Renal cortical epithelial cell (primary cell): ENCODE measurements at places on chromosomes 4 and X.

GRCh38 chr4:55356991-55357461 is 11.0 kb downstream of the SRD5A3 start:
- peak; percentile 85 for DNase-seq

GRCh38 chr4:13209600-13209999 is 274.5 kb downstream of the RAB28 start:
- no peak for DNase-seq

GRCh38 chrX:153468008-153468580 is 2.3 kb downstream of the HAUS7 start:
- no peak for DNase-seq

GRCh38 chrX:122565952-122566351 is 618.1 kb upstream of the GRIA3 start:
- DNase-seq, result peak; percentile 92

- DNase-seq, result peak; percentile 57
Observed at GRCh38 chr4:88219099-88219498, 60.7 kb upstream of the ABCG2 start.

DNA sequence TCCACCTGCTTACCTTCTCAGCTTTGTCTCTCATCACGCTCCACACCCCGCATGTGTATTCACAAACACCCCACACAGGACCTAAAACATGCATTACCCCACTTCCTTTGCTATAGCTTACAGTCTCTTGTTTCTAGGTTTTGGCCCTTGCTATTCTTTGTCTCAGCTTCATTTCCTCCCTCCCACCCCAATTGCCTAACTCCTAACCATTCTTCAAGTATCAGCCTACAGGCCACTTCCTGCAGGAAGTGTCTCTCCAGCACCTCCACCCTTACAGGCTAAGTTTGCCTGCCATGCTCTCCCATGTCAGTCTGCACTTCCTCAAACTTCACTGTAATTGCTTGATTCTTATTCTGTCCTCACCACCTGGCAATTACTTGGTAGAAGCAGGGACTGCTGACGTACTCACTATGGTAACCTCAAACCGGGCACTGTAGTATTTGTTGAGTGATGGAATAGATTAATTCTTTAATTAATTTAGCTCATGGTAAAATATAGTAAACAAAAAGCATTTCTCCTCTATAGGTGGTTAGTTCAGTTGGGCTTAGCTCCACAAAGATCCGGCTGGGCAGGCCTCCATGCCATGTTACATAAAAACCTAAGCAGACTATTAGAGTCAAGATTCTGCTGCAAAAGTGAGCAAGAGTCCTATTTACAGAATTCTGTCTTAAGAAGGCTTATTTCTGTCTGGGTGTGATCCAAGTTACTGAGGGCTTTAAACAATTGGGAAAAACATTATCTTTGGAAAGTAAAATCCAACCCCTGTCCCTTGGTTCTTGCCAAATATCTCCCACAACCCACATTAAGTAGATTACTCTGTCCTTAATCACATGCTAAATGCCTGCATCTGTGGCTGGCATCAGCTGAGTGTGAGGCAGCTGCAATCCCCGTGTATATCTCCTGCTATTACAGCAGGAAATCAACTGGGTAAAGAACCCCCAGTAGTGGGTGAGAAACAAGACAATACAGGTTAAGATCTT is 124.7 kb upstream of the CPEB2 start:
- DNase-seq, result peak; percentile 61

DNA sequence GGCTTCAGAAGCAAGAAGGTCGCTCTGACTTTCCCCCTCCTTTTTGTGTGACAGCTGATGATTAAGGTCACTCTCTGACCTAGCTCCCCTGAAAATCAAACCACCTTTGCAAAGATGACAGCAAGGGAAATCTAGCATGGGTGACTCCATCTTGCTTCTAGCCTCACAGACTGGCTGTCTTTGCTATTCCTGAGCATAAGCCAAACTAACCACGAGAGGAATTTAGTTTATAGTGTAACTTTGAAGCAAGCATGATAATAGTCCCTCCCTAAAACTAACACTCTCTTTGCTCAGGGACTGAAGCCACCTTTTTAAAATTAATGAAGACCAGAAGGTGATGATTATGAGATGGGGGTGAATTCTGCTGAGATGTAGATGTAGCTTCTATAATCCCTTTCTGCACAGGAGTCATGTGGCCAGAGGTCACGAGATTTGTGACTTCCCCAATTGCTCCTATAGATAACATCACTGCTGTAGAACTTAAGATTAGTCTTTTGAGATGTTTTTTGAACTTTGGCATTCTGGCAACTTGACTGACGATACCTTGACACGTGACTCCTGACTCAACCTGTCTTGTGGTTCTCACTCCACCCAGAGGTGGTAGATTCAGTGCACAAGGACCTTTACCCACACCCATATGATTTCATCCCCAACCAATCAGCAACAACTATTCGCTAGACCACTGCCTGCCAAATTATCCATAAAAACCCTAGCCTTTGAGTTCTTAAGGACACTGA is 14.9 kb upstream of the PDE5A start:
- DNase-seq, result no peak

GRCh38 chr4:175646802-175647201 is 165.3 kb downstream of the GPM6A start:
- no peak for DNase-seq

DNA sequence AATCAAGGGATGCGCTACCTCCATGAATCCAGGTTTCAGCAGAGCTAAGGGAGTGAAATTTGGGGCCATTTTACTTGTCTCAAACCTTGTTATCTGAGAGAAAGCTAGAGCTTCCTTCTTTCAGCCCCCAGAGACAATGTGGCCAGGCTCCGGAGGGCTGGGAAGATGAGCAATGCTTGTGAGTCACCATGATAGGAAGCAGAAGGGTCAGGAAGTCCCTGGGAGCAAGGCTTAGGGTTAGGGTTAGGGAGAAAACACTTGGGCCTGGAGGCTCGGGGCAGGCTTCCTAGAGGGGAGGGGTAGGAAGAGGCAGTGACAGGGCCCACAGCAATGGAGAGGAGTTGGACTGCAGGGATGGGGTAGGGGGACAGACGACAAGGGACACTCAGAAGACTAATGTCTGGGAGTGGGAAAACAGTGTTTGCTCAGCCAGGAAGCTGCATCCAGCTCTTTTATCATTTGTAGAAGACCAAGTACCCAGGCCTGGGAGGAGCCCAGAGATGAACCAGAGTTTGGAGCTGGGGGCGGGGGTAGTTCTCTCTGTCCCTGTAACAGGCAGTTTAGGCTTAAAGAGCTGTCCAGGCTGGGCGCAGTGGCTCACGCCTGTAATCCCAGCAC is 16.4 kb upstream of the PORCN start:
- no peak for DNase-seq

DNA sequence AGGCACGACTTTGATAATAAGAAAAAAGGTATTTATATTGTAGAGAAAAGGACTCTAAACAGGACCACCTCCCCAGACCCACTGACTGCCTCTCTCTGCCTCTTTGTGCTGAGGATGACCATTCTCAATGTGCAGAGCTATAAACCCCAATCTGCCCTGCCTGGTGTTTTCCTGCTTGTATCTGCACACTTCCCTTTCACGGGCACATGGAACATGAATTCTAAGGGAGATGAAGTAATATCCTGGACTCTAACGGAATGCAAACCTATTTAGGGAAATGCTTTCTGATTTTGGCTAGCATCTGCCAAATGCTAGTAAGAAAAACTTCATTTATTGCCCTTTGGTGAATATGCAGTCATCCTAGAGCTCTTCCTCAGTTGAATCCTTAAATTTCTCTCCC is 2.4 kb downstream of the DIPK2B start:
- DNase-seq, result no peak

GRCh38 chr4:147550626-147551246 is 66.5 kb upstream of the TMEM184C start:
- peak; percentile 75 for DNase-seq

- DNase-seq, result peak; percentile 88
Observed at GRCh38 chr4:83358410-83358809, 23.8 kb upstream of the HPSE start.

DNA sequence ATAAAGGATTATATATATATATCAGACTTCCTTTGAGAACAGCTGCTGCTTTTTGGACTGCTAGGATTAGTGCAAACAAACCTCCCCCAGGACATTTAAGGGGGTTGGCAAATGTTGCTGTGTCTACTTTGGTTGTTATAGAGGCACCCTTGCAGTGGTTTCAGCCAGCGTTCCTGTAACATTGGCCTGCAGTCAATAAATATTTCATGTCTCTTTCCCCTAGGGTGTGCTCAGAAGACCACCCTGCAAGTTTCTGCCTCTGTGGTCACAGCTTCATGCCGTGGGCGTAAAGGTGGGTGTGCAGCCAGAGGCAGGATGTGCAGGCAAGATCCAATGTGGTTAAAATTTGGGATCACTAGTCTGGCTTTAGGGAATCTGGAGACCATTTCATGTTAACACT is 28.9 kb downstream of the FGF5 start:
- DNase-seq, result no peak

DNA sequence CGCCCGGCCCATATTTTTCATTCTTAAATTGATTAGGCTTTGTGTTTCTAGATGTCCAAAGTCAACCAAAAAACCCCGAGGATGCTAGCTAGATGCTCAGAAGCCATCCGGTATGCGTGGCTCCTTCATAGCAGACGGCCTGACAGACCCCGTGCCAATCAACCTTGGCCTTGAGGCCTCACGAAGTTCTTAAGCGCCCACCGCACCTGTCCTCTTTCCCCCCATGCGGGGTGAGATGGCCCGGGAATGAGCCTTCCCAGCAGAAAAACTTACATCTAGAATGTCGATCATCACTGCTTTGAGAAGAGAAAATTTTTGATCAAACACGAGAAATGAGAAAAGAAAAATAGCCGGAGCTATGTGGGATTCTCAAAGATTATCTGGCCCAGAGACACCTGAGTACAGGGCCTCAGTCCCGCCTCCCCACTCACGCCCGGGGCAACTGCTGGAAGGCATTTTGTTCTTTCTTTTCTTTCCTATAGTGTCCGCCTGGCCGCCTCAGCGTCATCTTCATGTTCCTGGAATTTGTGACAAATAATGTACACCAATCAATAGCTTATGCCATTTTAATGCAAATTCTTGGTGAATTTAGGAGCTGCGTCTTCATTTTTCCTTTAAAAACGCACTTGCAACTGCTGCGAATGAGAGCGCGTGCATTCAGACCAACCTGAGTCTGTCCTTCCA is 1.6 kb upstream of the NAT8L start:
- DNase-seq, result no peak

DNA sequence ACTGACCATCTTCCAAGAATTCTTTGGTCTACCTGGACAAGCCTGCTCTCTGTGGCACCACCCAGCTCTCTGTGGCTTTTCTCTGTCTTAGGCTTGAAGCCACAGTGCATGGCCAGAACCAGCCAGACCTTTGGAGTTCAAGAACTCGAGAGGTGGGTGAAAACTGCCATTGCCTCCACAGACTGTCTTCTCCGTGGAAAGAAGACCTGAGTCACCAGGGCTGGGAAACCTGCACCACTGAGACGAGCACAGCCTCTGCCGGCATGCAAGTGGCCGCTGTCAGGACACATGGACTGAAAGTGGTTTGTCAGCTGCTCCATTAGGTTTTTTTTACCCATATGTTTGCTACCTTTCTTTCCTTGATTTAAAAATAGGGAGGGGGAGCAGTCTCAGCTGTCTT is 74.5 kb downstream of the MGST2 start:
- DNase-seq, result no peak

DNA sequence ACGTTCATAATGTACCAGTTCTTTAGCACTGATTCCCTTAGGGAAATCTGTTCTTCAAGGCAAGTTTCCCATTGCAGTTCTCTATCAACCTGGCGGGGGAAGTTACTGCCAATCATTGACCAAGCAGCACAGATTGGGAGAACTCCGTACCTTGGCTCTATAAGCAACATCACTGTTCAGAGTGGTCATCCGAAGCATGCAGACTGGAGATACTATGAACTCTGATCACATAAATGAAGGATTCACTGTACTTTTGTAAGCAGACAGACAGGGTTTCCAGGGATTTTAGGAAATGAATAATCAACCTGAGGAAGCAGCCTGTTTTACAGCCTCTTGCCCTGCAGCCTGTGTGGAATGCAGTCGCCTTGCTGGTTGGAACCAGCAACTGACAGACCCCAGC is 63.8 kb upstream of the WWC2 start:
- no peak for DNase-seq

DNA sequence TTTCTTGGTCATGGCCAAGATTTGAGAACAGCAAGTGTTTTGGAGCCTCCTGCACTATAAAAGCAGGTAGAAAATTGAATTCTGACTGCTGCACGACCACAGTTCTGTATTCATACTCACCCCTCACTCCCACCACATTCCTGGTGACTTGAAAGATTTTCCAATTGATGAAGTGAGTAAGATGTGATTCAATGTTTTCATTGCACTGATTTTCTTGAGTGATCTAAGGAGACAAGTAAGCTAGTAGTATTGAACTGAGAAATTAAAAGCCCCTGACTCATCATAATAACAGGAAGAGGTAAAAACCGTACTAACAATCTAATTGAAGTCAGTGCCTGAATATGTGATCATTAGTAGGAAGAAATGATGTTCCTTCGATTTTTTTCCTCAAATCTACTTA is 6.1 kb upstream of the SEC24D start:
- peak; percentile 93 for DNase-seq

- DNase-seq, result no peak
Observed at GRCh38 chr4:88035292-88035691, 27.9 kb downstream of the PKD2 start.

DNA sequence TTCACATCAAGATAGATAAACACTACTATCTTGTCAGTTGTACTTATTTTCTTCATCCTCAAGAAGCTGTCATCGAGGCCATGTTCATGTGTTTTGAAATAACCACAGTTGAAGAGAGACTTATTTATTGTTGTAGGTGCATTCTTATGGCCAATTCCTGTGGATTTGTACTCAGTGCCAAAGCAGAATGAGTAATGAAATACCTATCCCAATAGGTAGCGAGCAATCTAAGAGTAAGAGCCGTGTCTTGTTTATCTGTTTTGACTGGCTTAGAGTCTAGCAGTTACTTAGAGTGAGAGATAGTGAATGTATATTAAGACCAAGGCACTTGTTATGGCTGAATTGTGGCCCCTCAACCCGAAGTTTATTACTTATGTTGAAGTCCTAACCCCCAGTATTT is 631.0 kb upstream of the SPANXN1 start:
- DNase-seq, result peak; percentile 8

- DNase-seq, result no peak
Observed at GRCh38 chr4:188408244-188409030, 269.2 kb downstream of the TRIML1 start.

GRCh38 chr4:40199999-40200874 is 3.4 kb downstream of the RHOH start:
- DNase-seq, result peak; percentile 59

- peak; percentile 30 for DNase-seq
Observed at GRCh38 chr4:126899331-126899801, 733.4 kb upstream of the INTU start.
